ENCODE measurements at places on chromosomes 2 and 18.

DNA sequence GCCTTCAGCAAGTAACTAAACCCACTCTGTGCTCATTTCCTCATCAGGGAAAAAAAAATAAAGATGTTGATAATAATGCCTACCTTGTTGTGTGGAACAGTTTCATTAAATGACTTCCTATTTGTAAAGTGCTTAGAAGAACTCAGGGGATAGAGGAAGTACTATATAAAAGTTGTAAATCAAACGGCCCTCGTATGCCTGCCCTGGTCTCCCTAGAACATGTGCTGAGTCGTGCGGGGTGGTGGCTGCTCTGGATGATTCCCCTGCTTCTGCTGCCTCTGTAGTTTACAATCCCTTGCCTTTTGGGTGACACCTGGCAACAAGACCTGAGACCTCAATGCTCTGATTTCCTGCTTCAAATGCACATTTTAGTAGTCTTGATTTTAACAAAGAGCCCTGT lies 170.0 kb downstream of the CERS6 start:
- no peak for DNase-seq

GRCh38 chr18:47187721-47188120 lies 11.6 kb upstream of the IER3IP1 start:
- DNase-seq = no peak

DNA sequence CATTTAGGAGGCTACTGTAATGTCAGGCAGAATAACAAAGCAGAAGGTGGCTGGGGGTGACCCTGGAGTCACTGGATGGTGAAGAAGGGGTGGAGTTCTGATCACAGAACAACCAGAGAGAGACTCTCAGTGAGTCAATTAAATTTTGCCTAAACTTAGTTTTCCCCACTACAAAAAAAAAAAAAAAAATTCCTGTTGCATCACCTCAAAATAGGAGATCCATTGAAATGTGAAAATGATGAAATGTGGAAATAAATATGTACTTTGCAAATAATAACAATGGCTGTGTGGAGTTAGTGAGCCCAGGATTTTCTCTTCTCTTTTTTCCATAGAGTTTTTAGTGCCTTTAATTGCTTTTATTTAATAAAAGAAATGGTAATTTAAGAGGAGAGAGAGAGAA lies 165.5 kb downstream of the GFPT1 start:
- DNase-seq = no peak

DNA sequence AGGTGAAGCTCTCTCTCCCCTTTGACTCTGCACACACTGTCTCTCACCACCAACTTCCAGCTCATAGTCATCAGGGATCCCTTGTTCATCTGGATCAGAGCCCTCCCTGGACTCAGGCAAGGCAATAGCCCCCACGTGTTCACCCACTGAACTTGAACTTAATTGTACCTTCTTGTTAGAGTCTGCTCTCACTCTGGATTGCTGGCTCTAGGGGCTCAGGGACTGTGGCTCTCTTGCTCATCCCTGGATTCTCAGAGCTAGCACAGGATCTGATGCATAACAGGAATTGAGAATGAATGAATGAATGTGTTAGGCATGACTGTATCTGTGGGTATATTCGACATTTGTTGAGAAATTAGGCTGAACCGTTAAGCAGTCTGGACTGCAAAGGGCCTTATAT lies 16.7 kb upstream of the ASAP2 start:
- no peak for DNase-seq

DNA sequence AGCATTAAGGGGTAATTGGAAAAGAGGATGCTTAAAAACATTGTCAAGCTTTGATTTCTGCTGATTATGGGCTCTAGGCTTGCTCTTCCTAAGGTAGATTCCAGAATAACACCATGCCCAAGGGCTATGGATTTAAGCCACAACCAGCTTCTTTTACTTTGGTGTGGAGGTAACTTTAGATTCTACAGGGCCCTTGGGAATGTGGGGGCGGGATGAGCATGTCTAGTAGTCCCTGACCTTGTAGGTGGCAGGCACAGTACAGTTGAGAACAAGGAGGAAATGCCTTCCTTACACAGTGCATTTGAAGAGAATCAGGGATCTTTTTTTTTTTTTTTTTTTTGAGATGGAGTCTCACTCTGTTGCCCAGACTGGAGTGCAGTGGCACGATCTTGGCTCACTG lies 364.2 kb downstream of the NYAP2 start:
- no peak for DNase-seq

DNA sequence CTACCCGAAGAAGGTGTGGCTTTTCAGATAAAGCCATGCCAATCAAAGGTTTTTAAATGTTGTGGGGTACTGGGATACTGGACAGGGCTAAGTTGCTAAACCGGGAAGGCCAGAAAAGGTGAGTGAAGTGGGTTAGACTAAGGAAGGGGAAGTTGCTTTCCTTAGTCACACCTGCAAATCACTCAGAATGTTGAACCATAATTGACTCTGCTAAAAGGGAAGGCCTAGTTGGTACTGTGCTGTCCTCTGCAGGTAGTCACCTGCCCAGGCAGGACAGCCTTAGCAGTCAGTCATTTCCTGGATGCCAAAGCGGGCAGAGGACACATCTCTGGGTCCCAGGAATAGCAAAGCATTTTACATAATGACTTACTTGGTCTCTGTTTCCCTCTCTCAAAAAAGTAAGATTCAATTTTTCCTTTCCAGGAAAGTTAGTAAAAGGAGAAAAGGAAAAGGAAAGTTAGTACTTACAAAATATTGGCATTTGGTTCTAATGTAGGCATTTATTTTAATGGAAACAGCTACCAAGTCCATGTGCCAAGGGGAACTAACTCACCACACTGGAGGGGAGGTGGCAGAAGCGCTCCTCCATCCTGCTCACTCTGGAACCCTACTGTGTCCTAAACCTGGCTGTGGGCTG lies 60.3 kb downstream of the RFTN2 start:
- no peak for DNase-seq

GRCh38 chr18:48049757-48050156 lies 119.3 kb upstream of the SMAD2 start:
- DNase-seq = no peak

- no peak for DNase-seq
These were observed 1.0 kb downstream of the ZDBF2 start for GRCh38 chr2:206275312-206276055.

- DNase-seq = no peak
These were observed 133.6 kb downstream of the BCL2 start for GRCh38 chr18:63185984-63186383.

- DNase-seq = no peak
These were observed 22.1 kb upstream of the ALKAL2 start for GRCh38 chr2:309954-310510.

- DNase-seq = no peak
These were observed 39.6 kb downstream of the ITGAV start for GRCh38 chr2:186629250-186629996.

DNA sequence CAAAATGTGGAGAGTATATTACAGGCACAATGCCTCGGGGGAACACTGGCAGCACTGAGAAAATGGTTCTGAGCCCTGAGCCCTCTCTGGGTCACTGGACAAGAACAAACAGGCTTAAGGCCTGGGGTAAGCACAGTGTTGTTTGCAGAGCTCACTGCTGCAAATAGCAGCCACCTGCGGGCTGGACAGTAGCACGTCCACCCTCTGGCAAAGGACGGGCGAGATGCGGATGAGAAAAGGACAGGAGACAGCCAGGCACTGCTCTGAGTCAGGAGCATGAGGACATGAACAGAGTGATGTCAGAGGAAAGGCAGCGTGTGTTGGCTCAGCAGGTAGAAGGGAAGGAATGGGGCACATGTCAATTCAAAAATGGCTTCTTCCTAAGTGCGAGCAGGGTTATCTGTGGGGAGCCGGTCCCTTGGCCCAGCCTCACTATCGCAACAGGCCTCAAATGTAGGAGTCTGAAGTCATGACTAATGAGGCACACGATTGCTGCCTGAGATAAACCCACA lies 25.9 kb upstream of the NEB start:
- DNase-seq = no peak

GRCh38 chr2:227335713-227336112 lies 10.7 kb downstream of the MFF start:
- DNase-seq = no peak

- no peak for DNase-seq
These were observed 403.0 kb upstream of the ID2 start for GRCh38 chr2:8278709-8279354.

DNA sequence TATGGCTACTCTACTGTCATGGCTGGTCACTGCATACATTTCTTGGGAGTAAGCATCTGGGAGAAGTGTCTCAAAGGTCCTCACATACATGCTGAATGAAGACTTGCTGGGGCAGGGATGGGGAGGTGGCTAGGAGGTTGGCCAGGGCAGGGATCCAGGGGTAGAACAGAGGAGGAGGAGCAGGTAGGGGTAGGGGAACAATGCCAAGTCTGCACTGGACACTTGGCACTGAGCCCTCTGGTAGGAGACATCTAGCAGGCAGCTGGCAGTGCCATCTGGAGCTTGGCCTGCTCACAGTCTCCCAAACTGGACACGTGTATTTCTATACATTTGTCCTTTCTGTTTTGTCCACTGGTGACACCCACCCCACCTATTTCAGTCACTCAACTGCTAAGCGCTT lies 62.7 kb upstream of the REV1 start:
- DNase-seq = no peak

DNA sequence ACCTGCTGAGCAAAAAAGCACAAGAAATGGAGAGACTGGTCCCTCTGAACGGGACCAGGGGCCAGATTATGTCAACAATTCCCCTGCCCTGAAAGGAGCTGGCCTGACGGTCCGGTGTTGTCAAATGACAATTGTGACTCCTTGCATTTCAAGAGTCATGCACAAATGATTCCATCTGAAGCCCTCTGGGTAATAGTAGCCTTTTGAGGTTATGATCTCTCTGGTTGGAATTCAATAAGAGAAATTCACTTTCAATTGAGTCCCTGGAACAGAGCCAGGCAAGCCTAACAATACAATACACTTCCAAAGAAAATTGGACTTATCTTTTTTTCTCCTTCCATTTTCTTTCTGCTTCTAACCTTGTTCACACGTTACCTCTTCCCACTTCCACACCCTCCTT lies 116.9 kb downstream of the C1D start:
- no peak for DNase-seq

DNA sequence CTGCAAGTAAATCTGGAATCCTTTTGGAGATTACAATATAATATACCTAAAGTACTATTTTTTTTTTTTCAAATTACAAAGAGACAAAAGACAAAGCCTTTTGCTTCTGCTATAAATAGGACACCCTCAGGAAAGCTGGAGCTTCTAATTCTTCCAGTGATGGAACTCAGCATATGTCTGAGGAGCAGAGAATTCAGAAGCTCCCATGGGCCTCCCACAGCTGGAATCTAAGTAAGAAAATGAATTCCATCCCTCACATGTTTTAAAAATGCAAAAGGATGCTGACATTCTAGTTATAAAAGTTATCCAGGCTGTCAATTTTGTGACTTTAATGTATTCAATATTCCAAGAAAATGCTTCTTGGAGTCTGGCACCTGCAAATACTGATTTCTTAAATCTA lies 571.3 kb upstream of the LRRTM4 start:
- no peak for DNase-seq

DNA sequence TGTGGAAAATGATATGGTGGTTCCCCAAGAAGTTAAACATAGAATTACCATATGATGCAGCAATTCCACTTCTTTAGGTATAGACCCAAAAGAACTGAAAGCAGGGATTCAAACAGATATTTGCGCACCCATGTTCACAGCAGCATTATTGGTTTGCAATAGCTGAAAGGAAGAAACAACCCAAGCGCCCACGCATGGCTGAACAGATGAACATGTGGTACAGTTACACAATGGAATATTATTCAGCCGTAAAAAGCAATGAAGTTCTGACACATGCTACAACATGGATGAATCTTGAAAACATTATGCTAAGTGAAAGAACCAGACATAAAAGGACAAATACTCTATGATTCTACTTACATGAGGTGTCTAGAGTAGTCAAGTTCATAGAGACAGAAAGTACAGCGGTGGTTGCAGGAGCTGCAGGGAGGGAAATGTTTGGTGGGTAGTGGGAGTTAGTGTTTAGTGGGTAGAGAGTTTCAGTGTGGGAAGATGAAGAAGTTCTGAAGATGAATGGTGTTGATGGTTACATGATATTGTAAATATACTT lies 26.7 kb upstream of the ASPRV1 start:
- DNase-seq = no peak

DNA sequence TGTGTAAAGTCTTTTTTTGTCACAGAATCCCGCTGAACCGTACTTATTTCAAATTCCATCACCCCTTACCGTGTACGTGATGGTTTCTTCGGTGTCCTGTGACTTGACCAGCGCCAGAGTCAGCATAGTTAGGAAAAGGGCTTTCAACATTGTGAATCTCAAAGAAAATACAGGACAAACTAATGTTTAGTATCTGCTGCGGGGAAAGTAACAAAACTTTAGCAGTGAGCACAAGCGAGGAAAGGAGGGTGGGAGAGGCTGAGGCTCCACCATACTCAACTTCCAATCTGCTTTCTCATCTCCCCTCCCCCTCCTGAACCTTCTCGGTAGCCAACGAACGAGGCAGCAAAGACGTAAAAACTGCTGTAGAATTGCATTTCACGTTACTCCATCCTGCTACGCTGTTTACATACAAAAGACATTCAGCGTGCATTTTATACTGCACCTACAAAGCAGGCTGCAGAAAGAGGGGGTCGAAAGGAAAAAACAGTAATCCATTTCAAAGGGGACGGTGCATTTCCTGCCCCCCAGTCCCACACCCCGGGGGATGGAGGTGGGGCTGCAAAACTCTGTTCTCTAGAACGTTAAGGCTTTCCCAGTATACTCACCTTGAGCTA lies 1.2 kb downstream of the EFEMP1 start:
- DNase-seq = no peak

DNA sequence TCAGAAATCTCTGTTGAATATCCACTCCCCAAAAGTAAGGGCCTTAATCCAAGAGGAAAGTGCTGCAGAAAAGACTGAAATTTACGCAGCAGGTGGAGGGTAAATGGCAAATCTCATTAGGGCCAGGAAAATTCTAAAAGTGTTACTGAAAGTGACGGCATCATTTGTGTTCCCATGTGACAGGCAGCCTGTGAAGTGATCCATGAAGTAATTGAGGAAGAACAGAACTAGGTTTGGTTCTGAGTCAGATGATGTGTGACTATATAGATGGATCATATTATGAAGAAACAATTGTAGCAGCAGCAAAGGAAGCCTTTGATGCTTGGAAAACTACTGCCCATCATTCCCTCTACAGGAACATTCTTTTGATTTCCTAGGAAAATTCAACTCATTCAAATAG lies 401.2 kb downstream of the TGIF1 start:
- no peak for DNase-seq

GRCh38 chr2:22217881-22218280 lies 1094.1 kb downstream of the TDRD15 start:
- DNase-seq = no peak

GRCh38 chr2:15116830-15117229 lies 444.3 kb downstream of the NBAS start:
- no peak for DNase-seq

DNA sequence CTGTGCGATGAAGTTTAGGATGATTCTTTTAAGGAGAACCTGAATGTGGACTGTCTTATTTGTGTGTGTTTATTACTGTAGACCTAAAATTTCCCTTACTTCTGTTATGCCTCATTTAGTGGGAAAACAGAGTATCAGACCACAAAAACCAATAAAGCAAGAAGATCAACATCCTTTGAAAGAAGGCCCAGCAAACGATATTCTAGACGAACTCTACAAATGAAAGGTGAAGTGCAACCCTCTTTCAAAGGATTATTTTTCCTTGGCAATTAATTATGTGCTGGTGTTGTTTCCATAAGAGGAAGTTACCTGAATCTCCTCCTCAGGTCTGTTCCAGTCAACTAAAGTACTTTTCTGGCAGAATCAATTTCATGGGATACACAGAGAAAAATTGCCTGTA lies 78.6 kb downstream of the EPB41L5 start:
- DNase-seq = no peak

Data from stimulated activated CD8-positive, alpha-beta memory T cell treated with anti-CD3 and anti-CD28 coated beads, Interleukin-4, amount 100 ng/mL, for 1 hour (primary cell).